HFF-Myc (cell line): ENCODE measurements at places on chromosomes 1 and 21.
A peak's percentile ranks its signal among the peaks of the same experiment; 100 is the strongest.

GRCh38 chr21:46023555-46023954, 42.0 kb downstream of the COL6A1 start:
- DNase-seq = no peak

DNA sequence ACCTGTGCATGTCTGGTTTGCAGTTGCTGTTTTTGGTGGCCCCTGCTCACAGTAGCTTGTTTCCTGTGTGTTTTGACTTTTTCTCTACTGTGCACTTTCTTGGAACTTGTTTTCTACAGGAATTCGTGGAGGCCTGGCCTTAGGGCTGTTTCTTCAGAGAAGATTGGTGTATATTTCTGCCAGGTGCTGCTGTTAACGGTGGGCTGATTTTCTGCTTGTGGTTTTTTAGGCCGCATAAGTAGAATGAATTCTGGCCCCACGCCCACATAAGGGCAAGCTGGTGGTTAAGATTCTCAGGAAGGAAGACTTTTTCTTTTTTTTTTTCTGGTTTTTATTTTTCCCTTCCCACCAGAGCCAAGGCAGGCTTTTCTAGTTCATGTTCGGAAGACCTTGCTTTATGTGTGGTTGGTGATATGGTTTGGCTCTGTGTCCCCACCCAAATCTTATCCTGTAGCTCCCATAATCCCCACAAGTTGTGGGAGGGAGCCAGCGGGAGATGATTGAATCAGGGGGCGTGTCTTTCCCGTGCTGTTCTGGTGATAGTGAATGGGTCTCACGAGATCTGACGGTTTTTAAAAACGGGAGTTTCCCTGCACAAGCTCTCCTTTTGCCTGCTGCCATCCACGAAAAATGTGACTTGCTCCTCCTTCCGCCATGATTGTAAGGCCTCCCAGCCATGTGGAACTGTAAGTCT, 71.5 kb upstream of the DISP3 start:
- no peak for DNase-seq

DNA sequence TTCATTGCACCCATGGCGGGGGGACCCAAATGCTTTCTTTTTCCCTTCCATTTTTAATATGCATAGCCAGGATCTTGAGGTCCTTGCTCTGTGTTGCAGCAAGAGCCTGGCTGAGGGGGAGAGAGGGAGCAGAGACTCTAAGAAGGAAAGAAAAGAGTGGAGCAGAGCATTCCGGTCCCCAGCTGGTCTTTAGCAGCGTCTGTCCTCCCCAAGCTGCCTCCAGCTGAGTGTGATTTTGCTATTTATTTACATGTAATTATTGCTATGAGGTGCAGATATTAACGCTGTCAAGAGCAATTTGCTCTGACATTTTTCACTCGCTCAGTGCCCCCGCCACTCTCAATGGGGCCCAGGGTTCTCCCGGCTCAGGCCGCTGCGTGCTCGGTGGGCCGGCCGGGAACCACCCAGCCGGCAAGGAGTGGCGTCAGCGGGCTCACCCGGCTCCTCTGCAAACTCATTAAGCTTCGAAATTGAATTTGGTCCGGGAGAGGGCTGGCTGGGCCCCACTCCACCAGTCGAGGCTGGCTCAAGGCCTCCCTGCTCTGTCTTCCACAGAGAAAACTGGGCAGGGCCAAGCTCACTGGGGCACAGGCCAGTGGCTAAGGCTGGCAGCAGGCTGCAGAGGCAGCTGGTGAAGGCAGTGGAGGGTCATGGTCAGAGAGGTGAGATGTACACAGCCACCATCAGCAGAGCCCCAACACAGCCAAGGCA, 93.2 kb downstream of the PAX7 start:
- no peak for DNase-seq

DNA sequence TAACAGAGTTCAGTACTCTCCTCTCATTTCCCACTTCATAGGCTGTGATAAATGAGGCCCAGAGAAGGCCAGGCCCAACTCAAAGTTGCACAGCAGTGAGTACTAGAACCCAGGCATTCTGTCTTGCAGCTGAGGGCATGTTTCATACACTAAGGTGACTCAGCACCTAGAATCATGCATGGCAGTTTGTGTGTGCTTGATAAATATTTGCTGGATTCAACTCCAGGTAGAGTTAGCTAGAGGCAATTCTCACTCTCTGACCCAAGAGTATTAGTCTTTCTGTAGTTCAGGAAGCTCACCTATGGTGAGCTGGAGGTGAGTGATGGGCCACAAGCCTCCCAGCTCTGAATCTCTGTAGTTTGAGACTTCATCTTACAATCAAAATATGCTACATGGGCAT, 10.7 kb downstream of the NKAIN1 start:
- DNase-seq = no peak

DNA sequence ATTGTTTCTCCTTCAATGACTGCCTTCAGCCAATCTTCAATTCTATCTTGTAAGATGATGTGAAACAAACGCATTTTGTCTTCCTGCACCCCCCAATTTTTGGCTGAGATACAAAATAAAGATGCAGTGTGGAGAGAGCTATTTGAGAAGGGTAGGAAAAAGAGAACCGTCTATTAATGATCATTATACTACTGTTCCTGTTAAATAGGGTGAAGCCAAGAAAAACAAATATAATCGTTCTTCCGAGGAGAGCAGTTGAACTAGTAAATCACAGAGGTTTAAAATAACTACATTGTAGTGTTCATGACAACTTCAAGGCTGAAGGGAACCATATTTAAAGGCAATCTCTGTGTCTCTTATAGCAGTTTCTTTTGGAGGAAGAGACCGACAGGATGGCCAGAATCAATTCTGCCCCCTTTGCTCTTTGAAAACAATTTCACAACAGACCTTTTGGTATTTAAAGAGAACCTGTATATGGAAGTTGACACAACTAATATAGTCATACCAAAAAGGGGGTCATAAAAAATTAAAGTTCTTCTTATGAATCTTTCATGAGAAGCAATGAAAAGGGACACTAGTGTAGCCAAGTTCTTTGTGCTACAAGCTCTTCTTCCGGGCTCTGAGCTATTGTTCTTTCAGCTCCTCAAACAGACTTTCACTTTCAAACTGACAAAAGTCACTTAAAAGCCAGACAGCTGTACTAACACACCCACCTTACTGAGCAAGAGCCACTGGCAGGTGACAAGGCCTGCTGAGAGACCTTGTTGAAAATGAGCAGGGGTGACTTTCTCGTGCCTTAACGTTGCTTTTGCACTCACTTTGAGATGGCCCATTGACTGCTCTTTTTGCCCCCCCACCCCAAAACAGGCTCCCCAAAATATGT, 30.9 kb downstream of the PROX1 start:
- no peak for DNase-seq

GRCh38 chr1:193569983-193570269, 383.5 kb upstream of the B3GALT2 start:
- no peak for DNase-seq

GRCh38 chr21:34093083-34093482, 19.7 kb downstream of the MRPS6 start:
- no peak for DNase-seq

GRCh38 chr1:20375563-20375962, 84.9 kb downstream of the VWA5B1 start:
- no peak for DNase-seq

DNA sequence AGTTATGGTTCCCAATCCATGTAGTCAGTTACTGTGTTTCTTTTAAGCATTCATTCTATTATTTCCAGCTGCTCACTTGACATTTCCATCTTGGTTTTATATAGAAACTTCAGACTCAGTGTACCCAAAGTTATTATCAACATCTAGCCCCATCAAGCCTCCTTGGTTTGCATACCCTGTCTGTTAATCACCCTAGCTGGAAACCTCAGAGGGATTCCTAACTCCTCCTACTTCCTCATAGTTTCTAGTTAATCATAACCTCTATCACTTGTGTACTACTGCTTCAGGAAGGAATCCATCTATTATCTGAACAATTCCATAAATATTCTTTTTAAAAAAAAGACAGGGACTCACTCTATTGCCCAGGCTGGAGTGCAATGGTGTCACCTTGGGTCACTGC, 293.3 kb downstream of the SDCCAG8 start:
- no peak for DNase-seq

DNA sequence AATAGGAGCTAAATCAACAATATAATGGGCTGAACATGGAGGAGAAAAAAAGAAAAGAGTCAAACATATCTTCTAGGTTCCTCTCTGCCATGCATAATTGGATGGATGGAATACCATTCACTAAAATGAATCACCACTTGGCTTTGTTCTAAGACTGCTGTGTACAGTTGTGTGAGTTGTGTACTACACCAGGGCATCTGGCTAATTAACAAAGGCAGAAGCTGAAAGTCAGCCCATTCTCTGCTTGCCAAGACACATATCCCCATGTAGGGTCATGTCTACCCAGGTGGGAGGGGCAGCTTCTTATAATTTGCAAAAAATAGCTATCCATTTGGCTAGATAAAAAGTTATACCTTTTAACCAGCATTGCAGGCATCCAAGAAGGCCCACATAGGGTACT, 21.0 kb downstream of the JUN start:
- DNase-seq = no peak

- no peak for DNase-seq
Measured at GRCh38 chr21:31142600-31142999, 104.3 kb upstream of the KRTAP19-8 start.

DNA sequence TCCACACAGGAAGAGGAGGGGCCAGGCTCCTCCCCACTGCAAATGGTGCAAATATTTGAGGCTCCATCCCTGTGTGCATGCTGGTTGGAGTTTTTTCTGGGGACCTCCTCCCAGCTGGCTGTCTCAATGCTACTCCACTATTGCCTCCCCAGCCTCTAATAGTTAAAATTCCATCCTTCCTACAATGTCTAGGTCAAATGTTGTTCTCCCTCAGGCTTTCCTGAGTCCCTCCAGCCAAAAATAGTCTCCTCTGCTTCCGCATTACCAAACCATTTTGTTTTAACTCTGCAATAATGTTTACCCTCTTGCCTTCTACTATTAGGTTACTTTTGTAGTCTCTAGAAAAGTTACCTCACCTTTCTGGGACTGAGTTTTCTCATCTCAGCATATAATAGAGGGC, 29.6 kb upstream of the FMO1 start:
- no peak for DNase-seq

GRCh38 chr1:26536521-26536920, 7.0 kb downstream of the RPS6KA1 start:
- no peak for DNase-seq

DNA sequence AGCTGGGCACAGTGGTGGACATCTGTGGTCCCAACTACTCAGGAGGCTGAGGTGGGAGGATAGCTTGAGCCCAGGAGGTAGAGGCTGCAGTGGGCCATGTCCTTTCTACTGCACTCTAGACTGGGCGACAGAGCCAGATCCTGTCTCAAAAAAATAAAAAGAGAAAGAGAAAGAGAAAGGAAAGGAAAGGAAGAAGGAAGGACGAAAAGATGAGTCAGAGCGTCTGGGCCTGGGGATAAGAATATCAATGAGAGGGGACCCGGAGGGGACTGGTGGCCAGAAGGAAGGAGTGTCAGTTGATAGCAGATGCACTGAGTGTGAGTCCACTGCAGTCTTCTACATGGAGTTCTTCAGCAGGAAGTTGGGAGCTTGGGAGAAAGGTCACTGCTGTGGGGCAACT, 75.6 kb downstream of the SYT6 start:
- no peak for DNase-seq

- DNase-seq = no peak
Measured at GRCh38 chr1:212315907-212316306, 30.7 kb downstream of the PPP2R5A start.

GRCh38 chr1:151809985-151810556, 4.9 kb upstream of the LINGO4 start:
- DNase-seq = no peak

- no peak for DNase-seq
Measured at GRCh38 chr1:55466921-55467320, 251.8 kb upstream of the USP24 start.

DNA sequence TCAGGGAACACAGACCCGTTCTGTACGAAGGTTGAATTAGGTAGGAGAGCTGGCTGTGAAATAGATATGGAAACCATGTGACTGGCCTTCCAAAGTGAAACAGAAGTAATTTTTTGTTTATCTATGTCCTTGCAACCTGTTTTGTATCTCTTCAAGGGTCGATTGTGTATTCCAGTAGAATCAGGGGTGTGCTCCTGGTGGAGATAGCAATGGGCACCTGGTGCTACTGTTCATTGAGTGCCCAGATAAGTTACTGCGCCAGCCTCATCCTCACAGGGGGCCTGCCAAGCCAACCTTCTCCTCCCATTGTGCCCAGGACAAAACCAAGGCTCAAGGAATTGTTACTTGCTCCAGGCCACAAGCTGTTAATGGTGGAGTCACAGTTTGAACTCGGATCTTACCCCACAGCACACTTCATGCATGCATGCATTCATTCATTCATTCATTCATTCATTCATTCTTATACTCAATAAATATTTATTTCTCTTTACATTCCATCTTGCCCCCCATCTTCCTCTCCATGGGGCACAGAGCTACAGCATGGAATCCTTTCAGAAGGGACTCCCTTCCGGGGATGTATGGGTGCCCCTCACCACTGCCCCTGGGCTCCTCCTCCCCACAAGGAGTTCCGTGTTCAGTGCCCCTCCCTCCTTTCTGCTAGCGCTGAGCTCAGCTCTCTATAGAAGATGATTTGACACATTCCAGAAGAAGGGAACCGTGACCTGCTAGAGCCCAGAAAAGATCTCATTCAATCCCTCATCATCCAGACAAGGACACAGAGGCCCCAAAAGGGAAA, 24.0 kb downstream of the ADORA1 start:
- DNase-seq = no peak

DNA sequence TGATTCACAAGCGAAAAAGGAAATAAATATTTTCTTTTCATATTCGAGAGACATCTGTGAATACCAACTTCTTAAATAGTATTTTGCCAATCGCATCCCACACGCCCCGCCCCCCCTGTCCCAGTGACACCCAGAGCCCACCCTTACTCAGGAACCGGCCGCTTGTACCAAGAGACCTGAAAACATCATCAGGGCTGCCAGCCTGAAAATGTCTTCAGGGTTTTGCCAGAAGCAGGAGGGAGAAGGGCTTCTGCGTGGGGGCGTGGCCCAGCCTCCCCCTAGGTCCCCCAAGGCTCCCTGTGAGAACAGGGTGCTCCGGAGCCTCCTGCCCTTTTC, 126.4 kb downstream of the PRDM16 start:
- no peak for DNase-seq

- no peak for DNase-seq
Measured at GRCh38 chr1:81517987-81518386, 282.7 kb upstream of the ADGRL2 start.

DNA sequence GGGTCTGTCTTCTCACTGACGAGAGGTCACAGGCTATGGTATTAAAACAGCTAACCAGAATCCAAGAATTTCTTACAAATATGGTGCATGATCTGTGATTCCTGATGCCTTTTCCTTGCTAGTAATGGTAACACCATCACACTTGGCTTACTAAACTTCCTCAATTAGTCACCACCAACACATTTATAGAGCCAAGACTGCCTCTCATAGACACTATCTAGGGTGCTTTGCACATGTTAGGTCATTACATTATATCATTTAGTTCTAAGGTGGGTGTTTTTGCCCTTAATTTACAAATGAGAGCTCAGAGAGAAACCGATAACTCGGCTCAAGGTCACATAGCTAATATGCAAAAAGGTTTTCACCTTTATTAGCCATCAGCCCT, 8.7 kb downstream of the KIF21B start:
- DNase-seq = no peak

GRCh38 chr1:111481387-111482221, 7.8 kb downstream of the C1orf162 start:
- DNase-seq = peak; percentile 39
